ENCODE measurements at places on chromosomes 11 and 22. TPM values are rescaled to one million over a fixed set of nuclear protein-coding genes. Genes with fewer than 3 reads are reported as not detected.

Gene TNNI2
- total RNA-seq = not detected

Gene OR51I1
- not detected for total RNA-seq

Gene SMIM38
- not detected for total RNA-seq

Gene PDGFD
- total RNA-seq = 13.1 TPM

DNA sequence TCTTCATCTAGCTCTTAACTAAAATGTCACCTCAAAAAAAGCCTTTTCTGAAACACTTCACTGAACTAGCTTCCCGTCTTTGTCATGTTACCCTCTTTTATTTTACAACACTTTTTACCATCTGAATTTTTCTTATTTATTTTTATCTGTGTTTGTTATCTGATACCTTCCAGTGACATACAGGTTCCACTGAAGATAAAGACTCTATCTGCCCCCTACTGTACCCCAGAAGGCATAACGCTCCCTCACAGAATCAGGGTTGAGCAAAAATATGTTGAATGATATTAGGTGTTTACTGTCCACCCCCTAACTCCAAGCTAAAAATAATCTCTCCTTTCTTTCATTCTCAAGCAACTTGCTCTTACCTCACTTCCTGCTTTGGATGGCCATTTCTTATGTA is 654.2 kb downstream of the NELL1 start:
- DNase-seq = no peak

DNA sequence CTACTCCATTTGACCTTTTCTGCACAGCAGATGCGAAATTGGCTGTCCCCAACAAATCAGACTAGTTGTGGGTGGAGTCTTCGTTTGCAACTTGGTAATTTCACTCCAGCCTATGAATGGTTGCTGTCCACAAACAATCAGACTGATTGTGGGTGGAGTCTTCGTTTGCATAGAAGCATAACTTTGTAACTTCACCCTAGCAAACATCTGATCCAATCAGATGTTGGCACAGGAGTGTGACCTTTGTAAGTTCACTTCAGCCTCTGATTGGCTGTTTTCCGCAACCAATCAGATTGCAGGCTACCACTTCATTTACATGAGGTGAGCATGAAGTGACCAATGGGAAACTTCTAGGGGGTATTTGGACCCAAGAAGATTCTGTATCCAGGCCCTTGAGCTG is 16.3 kb upstream of the CABP2 start:
- DNase-seq = no peak

DNA sequence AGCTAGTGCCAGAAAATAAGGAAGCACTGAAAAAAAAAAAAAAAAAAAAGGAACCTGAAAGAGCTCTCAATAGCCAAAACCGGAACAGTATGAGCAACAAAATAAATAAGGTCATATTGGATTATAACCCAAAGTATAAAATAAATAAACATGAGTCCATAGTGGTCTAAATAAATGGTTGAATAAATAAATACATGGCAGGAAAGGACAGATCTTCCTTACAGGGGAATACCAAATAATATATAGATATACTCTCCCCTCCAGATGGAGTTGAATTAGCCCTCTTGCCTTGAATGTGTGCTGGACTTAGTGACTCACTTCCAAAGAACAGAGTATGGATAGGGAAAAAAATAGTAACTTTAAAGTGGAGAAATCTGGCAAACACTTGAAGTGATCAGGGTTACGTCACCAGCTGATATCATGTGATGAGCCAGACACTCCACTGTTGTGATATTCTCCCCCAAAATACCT is 14.3 kb upstream of the ARRB1 start:
- DNase-seq = no peak

GRCh38 chr11:126564566-126564965 is 209.1 kb downstream of the ST3GAL4 start:
- DNase-seq = no peak

GRCh38 chr11:85752201-85752889 is 58.6 kb downstream of the SYTL2 start:
- DNase-seq = no peak

DNA sequence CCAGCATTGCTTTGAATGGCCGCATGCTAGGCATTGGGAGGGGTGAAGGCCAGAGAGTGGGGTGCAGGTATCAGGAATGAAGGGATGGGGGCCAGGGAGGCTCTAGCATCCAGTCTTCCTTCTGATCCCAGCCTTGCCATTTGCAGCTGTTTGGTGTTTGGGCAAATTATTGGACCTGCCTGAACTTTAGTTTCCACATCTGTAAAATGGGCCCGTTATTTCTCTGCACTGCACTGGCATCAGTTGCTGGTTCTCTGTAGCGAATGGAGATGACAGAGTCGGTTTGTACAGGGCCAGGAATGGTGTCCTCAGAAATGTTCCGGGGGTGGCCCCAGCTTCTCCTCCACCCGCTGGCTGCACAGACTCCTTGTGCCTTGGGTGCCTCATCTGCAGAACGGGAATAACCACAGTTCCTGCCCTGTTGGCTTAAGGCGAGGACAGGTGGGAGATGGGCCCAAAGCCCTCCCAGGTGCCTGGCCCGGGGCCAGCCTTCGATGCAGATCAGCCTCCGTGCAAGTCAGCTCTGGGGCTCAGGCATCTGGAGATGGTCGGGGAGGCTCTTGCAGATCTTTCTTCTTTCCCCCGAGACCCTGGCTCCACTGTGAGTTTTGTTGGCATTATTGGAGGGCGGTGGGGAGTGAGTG is 51.4 kb upstream of the SMIM38 start:
- DNase-seq = no peak

- no peak for DNase-seq
Observed at GRCh38 chr22:33130473-33130872, 72.3 kb upstream of the SYN3 start.

- no peak for DNase-seq
Observed at GRCh38 chr22:23705358-23705757, 14.5 kb downstream of the RGL4 start.

DNA sequence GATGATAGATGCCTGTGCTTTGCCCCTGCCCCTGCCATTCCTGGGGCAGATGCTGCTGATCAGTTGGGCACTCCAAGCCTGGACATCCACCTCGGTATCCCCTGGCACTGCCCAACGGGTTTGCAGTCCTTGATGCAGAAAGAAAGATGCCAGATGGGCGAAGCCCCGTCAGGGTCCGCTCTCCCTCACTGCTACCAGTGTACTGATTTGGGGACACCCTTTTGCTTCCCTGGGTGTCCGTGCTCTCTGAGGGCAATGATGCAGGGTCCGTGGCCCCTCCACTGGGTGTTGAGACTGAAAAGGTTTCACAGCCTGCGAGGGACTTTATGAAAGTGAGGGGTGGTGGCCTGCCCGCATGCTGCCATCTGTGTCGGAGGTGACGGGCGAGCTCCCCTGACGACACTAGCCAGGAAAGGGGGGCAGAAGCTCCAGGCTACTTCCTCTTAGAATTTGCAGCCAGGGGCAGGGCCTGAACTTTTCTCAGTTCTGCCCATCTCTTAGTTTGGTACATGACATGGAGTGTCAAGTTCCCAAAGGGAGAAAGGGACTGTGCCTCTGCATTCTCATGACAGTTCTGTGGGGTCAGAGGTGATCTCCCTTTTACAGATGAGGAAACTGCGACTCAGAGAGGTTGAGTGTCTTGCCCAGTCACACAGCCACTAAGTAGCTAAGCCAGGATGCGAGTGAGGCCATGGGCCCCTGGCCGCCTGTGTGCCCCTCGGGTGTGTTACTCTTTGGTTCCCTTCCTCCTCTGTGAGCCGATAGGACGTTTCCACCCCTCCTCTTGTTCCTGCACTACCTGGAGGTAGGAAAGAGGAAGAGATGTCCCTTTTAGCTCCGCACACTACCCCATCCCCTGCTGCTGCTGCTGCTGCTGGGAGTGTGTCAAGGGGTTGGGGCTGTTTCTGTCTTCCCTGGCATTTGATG is 96.6 kb downstream of the BCR start:
- no peak for DNase-seq

DNA sequence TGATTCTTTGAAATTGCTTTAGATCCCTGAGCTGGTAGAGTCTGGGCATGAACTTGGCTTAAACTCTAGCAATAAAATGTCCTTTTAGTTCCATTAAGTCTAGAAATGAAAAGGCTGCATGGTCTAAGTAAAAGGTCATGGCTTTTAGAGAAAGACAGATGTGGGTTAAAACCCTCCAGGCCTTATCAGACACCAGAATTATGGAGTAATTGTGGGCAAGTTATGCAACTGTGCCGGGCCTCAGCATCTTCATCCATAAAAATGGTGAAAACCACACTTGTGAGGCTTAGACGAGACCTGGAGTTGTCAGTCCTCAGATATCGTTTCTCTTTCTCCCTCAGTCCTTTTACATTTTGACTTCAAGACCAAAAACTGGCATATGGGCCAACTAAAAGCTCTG is 597.9 kb upstream of the KIRREL3 start:
- no peak for DNase-seq

GRCh38 chr11:5973530-5973929 is 5.2 kb upstream of the OR56A5 start:
- DNase-seq = no peak

- DNase-seq = no peak
Observed at GRCh38 chr11:32304521-32304920, 130.8 kb downstream of the WT1 start.

GRCh38 chr11:103648670-103649400 is 387.6 kb upstream of the DDI1 start:
- DNase-seq = no peak
